ENCODE measurements at places on chromosomes 4 and X.

GRCh38 chr4:139900964-139901376 lies 235.4 kb downstream of the MGST2 start:
- DNase-seq = no peak

GRCh38 chrX:38879631-38880220 lies 78.5 kb downstream of the MID1IP1 start:
- peak; percentile 57 for DNase-seq

GRCh38 chr4:126144543-126145237 lies 829.9 kb downstream of the FAT4 start:
- no peak for DNase-seq

- DNase-seq = no peak
Observed at GRCh38 chr4:105060628-105061027, 86.0 kb upstream of the TET2 start.

- peak; percentile 86 for DNase-seq
Observed at GRCh38 chrX:15675490-15675921, 10.9 kb upstream of the CLTRN start.

DNA sequence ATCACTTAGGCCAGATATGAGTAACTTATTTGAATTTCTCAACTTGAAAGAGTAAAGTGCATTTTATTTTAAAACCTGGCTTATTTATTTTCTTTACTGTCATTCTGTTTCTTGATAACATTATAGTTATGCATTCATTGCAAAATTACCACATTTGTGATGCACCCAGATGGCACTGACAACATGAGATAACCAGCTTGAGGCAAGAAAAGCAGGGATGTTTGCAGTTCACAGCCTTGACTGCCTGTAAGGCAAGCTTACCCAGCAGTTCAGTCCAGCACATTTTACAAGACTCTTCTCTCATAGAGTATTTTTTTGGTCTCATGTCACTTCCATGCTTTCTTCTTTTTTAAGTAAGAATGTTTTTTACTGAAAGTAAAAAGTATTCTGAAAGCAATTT lies 25.3 kb upstream of the EPGN start:
- DNase-seq = no peak

DNA sequence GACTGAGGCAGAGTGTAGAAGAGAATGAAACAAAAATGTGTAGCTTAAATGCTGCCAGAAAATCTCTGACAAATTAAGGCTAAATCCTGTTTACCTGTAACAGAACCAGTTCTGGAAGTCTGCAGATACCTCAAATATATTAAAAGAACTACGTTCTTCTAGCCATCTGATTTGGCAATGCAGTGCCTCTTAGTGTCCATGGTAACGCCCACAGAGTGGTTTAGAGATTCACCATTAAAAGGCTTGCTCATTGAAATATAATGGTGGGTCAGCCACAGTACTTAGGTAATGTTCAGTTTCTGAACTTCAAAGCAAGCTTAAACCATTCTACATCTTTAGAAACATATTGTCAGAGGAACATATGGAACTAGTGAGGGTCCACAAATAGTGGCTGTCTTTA lies 23.2 kb upstream of the LUZP4 start:
- no peak for DNase-seq

- DNase-seq = peak; percentile 95
Observed at GRCh38 chr4:71231129-71232055, 107.4 kb upstream of the SLC4A4 start.

All from left ventricle myocardium superior (tissue), 1 donor.